ENCODE measurements at places on chromosomes 6 and 20.

DNA sequence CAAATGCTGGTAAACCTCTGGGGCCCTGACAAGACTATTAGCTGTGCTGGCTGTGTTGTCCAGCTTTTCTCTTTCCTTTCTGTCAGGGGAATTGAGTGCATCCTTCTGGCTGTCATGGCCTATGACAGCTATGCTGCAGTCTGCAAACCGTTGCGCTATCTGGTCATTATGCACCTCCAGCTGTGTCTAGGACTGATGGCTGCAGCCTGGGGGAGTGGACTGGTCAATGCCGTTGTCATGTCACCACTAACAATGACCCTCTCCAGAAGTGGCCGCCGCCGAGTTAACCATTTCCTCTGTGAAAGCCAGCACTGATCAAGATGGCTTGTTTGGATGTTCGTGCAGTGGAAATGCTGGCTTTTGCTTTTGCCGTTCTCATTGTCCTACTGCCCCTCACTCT, 20.3 kb downstream of the OR2B6 start:
- no peak for DNase-seq

DNA sequence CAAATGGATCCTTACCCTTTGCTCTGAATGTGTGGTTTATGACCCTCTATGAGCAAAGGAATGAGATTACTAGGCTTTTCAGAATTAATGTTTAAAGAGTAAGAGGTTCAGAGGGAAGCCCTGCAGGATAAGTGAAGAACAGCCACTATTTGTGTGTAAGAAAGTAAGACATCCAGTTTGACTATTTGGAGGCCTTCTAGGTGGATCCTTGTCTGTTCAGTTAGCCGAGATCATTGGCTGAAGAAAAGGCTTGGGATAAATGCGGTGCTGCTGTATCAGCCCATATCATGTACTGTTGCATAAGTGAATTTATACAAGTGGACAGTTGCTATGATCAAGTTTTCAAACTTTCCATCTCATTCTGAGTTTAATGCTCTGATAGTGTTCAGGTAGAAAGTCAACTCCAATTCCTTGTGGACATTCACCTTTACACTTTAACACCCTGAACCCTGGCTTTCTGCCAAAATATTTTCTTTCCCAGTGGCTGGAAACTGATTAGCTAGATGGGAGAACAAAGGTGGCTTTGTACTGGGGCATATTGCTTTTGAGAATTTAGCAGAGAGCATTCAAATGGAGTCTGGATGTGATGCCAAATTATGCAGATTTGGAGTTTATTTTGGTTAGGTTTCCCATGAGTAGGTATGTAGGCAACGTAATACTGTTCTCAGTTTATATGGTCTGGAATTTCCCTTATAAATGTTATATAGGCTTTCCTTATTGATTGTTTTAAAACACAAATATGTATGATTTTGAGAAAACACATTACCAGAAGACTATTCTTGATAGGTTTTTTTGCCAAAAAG, 15.0 kb downstream of the PARD6B start:
- no peak for DNase-seq

GRCh38 chr6:163603395-163603794, 188.9 kb downstream of the QKI start:
- DNase-seq = no peak

- DNase-seq = no peak
Measured at GRCh38 chr6:127484212-127484863, 25.1 kb upstream of the KIAA0408 start.

GRCh38 chr6:161522276-161522675, 248.4 kb upstream of the AGPAT4 start:
- DNase-seq = no peak

DNA sequence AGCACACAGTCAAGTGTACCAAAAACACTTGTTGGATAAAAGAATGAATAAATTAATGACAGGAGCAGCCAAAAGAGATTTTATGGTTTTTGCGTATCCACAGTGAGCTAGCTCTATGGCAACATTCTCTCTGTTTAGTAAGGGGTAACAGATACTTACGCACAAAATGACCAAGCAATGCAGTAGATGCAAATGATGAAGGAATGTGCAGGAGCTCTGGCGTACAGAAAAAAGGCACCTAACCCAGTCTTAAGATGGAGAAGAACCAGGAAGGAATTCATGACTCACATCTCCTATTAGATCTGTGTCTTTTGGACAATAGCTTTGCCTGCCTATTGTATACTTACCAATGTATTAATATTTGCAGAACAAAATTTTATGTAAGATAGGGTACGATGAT, 191.9 kb upstream of the PREP start:
- no peak for DNase-seq

- no peak for DNase-seq
Measured at GRCh38 chr6:136587527-136587926, 37.3 kb upstream of the MAP7 start.

GRCh38 chr6:28336284-28337120, 554 bp upstream of the ZSCAN31 start:
- DNase-seq = no peak
